Bronchial epithelial cell (primary cell): ENCODE measurements at places on chromosomes 7 and 10. TPM values are rescaled to one million over a fixed set of nuclear protein-coding genes. Genes with fewer than 3 reads are reported as not detected.

RASSF4 gene
- total RNA-seq, result 0.26 and 0.51 TPM in 2 replicates

PNLIP gene
- under 0.01 TPM in 2 replicates for total RNA-seq

FZD1 gene
- 2.4 and 4.1 TPM in 2 replicates for total RNA-seq

CADPS2 gene
- total RNA-seq, result 2.0 and 4.2 TPM in 2 replicates

BZW2 gene
- total RNA-seq, result 61.8 and 91.4 TPM in 2 replicates

ELFN1 gene
- under 0.01 TPM in 1 of 2 replicates, not detected in the other for total RNA-seq

- DNase-seq, result no peak
Measured at GRCh38 chr10:33483124-33483815, 148.8 kb upstream of the NRP1 start.

- DNase-seq, result no peak
Measured at GRCh38 chr10:78035437-78035836, 1.8 kb downstream of the RPS24 start.

- peak; percentile 90 for DNase-seq
Measured at GRCh38 chr7:51139796-51140195, 176.8 kb downstream of the COBL start.

- no peak for DNase-seq
Measured at GRCh38 chr10:61688551-61689308, 26.0 kb downstream of the CABCOCO1 start.

DNA sequence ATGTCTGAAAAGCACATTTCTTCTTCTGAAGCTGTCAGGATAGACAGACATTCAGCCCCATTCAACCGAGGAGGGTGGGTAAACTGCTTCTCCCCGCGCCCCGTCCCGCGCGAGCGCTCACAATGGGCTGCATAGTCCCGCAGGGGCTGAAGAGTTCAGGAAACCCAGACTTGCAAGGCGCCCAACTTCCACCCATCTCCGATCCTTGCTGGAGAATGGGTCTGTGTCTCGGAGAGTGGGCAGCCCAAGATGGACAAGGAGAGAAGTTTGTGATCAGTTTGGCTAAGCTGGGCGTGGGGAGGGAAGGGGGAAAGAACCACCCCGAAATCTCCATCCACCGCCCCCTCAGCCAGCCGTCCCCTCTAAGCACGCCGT, 686 bp downstream of the AASS start:
- no peak for DNase-seq

- DNase-seq, result peak; percentile 97
Measured at GRCh38 chr10:80472234-80473095, 18.4 kb downstream of the TSPAN14 start.

- no peak for DNase-seq
Measured at GRCh38 chr10:124182088-124182541, 88.7 kb upstream of the CHST15 start.

- no peak for DNase-seq
Measured at GRCh38 chr10:6033954-6034353, 28.2 kb downstream of the IL2RA start.

GRCh38 chr7:137563981-137564380, 220.4 kb upstream of the PTN start:
- DNase-seq, result no peak

DNA sequence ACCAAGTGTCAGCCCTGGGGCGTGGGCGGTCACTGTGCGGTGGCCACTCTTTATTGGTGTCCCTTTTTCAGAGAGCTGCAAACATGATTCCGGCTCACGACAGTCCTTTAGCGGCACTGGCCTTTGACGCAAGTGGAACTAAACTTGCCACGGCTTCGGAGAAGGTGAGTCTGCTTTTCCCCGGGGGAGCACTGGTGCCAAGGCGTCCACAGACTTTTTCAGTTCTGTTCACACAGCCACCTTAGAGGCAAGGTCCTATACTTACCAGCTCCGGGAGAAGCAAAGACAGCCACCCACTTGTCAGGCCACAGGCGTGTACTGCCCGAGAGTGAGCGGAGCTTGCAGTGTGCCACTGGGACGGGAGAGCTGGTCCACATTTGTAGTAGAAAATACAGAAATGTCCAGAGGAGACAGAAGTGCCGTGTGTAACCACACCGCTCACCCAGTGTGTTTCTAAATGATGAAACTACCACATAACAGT, 27.9 kb downstream of the WIPI2 start:
- no peak for DNase-seq

DNA sequence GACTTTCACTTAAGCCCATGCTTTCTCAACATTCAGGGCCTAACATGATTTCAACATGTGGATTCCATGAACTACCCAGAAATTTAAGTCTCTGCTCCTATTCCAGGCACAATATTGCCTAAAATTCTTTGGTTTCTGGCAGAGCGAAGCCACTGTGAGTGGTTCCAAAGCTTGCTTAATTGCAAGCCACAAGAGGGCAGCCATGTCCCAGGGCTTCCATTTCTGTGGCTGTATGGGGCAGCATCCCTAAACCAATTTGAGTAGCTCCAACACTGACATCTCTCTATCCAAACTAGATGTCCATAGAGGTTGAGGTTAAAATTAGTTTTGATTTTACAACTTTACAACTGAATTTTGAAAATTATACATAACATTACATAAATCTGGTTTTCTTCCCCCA, 56.3 kb upstream of the MDFIC start:
- DNase-seq, result peak; percentile 51

GRCh38 chr10:74306227-74306982, 155.4 kb downstream of the ADK start:
- DNase-seq, result no peak

DNA sequence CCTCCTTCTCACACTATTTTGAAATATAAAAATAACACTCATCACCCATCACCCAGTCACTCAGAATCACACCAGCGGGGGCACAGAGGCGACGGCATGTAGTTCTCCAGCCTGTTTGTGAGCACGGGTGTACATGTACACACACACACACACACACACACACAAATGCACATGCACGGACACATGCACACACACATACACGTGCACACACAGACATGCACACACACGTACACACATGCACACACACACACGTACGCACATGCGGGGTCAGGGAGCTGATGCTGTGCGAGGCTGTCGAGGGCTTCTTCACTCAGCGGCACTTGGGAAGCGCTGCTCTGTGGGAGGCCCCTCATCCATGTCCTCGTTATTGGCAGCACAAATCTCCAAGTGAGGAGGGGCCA, 178.8 kb downstream of the ELFN1 start:
- no peak for DNase-seq

- DNase-seq, result no peak
Measured at GRCh38 chr7:42143711-42144600, 93.1 kb downstream of the GLI3 start.

- DNase-seq, result no peak
Measured at GRCh38 chr7:44671069-44671468, 64.6 kb downstream of the OGDH start.

DNA sequence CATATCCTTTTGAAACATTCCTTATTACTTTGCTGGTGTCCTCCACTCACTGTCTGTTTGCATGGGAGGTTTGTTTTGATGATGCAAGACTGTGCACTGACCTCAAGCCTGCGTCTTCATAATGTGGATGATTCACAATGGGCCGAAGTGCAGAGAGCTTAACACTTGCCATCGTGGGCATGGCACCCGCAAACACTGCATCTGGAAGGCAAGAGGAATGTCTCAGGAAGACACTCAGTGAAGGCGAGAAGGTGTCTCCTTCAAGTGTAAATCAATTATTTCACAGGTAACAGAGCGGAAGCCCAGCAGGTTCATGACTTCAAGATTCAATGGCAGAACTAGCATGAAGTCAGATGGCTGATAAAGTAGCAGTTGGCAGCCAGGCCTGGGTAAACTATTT, 98.1 kb downstream of the DPY19L1 start:
- peak; percentile 46 for DNase-seq

DNA sequence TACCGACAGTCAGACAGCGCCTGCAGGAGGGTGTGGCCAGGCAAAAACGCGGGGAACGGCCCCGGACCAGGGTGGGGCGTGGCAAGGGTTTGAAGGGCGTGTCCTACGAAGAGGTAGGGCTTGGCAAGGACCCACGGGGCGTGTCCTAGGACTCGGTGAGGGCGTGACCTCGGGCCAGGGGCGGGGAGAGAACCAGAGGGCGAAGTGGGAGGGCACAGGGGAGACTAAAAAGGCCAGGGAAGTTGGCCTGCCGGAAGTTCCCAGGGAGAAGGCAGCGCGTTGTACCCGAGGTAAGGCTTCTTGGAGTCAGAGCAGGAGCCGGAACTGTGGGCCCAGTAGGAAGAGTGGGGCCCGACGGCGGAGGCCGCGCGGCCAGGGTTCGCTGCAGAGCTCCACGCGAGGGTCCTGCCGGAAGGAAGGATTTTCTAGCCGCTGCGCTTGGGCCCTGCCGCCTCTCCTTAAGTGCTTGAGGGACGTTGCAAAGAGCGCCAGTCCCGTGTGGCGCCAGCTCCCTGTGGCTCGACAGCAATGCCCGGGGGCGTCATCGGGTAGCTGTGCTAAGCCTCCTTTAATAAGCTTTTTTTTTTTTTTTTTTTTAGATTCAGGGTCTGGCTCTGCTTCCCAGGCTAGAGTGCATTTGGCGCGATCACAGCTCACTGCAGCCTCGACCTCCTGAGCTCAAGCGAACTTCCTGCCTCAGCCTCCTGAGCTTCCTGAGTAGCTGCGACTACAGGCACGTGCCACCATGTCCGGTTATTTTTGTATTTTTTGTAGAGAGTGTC, at the start of gene PTER:
Gene PTER, plus strand, starts transcription at position 253 of the 782 bp plus-strand sequence. CDS start 47,375 bp downstream, outside the sequence.
- peak; percentile 89 for DNase-seq

- no peak for DNase-seq
Measured at GRCh38 chr10:43384252-43385221, 13.1 kb downstream of the FXYD4 start.

DNA sequence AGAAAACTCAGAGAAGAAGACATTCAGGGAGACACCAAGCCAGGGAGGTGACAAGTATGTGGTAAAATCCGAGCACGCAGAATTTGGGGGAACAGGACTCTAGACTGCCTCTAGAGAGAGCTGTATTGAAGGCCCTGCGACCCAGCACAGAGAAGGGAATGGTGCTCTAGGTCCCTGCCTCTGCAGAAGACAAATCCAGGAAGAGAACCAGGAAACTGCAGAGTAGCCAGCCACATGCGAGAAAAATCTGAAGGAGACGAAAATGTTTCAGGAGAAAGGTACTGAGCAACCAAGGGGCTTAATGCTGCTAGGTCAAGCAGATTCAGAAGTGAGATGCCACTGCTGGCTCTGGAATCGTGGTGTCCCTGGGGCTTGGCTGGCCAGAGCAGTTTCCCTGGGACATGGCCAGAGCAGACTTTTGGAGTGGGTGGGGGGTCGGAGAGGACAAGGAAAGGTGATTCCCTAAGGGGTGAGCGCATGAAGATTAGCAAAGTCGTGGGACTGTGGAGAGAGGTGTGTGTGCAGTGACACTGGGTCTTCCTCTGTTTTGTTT, 158.0 kb upstream of the KLF6 start:
- DNase-seq, result no peak
